ENCODE measurements at places on chromosomes 1 and 21.

- DNase-seq, result no peak
Measured at GRCh38 chr21:42086969-42087368, 15.9 kb downstream of the UMODL1 start.

GRCh38 chr1:204350312-204350711, 9.4 kb downstream of the PLEKHA6 start:
- DNase-seq, result no peak

DNA sequence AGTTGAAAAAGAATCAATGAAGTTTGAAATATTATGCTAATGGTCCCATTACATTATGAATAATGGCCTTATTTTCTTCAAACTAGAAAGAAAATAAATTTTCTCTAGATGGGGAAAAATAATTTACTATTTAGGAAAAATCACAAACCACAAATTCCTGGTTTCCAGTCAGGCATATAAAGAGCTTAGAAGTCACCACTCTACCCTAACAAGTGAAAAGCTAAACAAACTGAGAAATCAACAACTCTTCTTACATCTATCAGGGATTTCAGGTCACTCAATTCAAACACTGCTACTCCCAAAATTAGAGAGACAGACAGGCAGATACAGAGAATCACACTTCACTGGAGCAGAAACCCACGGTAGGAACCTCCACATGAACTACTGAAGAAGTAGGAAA, 82.1 kb upstream of the LRRC7 start:
- no peak for DNase-seq

DNA sequence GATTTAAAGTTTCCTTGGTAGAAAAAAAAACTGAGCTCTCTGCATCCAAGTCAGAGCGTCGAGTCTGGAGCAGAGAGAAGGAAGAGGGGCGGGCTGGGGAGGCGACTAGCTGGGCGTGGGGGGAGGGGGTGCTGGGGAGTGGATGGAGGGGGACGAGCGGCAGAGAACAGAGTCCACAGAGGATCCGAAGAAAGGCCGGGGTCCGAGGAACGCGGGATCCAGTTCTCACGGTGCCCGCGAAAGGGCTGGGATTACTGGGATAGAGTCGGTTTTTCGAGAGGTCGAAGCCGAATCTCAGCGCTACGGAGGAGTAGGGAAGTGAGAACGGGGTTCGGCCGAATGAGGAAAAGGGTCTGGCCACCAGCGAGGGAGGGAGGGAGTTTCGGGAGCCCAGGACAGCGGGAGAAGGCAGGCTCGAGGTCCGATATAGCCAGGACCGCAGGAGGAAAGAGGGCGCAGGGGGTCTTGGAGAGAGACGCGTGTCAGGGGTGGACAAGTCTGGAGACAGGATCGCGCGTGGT, 665 bp downstream of the DAB1 start:
- DNase-seq, result no peak

All from germinal center (tissue), 1 donor.